ENCODE measurements at places on chromosomes 3 and 15. TPM values are rescaled to one million over a fixed set of nuclear protein-coding genes. Genes with fewer than 3 reads are reported as not detected.
A peak's percentile ranks its signal among the peaks of the same experiment; 100 is the strongest.

DNA sequence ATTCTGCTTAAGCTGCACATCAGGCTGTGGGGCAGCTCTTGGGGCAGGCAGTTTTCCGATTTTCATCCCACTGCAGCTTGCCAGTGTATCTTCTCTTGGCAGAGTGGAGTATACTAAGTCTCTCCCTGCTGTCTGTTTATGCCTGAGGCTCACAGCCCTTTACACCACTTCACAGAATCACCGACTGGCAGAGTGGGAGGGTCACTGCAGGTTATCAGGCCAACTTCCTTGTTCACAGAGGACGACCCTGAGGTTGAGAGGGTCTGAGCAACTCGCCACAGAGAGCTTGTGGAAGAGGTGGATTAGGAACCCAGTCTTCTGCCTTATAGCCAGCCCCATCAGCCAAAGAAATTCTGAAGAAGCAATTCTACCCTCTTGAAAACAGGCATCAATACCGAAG, 30.9 kb downstream of the KIF9 start:
- no peaks in the 10 kb centered on the region for H3K36me3 ChIP-seq
- DNase-seq, result no peak
- H3K27me3 ChIP-seq, result no peaks in the 10 kb centered on the region

GRCh38 chr15:85280203-85280602, 100.2 kb upstream of the AKAP13 start:
- H3K4me3 ChIP-seq, result no peak overlapping the region
- H3K27ac ChIP-seq, result no peak overlapping the region
- no peak for DNase-seq
- H3K4me1 ChIP-seq, result no peaks in the 10 kb centered on the region
- no peaks in the 10 kb centered on the region for H3K27me3 ChIP-seq
- H3K36me3 ChIP-seq, result no peaks in the 10 kb centered on the region

DNA sequence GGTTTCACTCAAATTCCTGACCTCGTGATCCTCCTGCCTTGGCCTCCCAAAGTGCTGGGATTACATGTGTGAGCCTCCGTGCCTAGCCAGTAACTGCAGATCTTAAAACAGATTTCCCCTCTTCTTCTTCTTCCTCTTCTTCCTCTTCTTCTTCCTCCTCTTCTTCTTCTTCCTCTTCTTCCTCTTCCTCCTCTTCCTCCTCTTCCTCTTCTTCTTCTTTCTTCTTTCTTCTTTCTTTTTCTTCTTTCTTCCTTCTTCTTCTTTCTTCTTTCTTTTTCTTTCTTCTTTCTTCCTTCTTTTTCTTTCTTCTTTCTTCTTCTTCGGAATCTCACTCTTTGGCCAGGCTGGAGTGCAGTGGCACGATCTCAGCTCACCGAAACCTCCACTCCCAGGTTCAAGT, 7.8 kb downstream of the USP3 start:
- H3K36me3 ChIP-seq, result no peaks in the 10 kb centered on the region
- H3K4me1 ChIP-seq, result peaks cover 6% of the 10 kb centered on the region
- peaks cover 8% of the 10 kb centered on the region for H3K27me3 ChIP-seq
- no peak overlapping the region for H3K27ac ChIP-seq

- DNase-seq, result no peak
- no peak overlapping the region for H3K27ac ChIP-seq
- no peaks in the 10 kb centered on the region for H3K36me3 ChIP-seq
- H3K4me3 ChIP-seq, result no peak overlapping the region
- H3K27me3 ChIP-seq, result no peaks in the 10 kb centered on the region
- no peaks in the 10 kb centered on the region for H3K4me1 ChIP-seq
These were observed 3.3 kb upstream of the TAMM41 start for GRCh38 chr3:11850003-11850402.

DNA sequence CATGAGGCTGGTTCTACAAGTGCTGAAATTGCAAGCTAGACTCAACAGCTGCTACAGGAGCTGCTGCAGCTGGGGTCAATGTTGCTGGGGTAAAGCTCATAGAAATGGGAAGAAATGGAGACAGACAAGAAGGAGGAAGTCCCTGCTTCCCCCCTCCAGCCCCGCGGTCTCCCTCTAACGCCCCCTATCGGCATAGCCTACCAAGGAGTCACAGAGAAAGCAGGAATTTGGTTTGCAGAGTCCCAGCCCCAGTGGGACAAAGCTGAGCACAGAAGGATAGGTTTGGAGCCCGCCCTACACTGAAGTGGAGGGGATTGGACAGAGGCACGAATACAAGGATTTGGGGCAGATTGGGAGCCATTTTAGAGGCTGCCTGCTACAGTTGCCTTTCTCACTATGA, 176.9 kb upstream of the ANKRD28 start:
- no peaks in the 10 kb centered on the region for H3K4me1 ChIP-seq
- DNase-seq, result peak; percentile 85
- no peaks in the 10 kb centered on the region for H3K36me3 ChIP-seq
- no peak overlapping the region for H3K4me3 ChIP-seq

POPDC2 gene
- total RNA-seq, result 0.19 TPM

NTRK3 gene
- total RNA-seq, result 4.6 TPM

CFAP161 gene
- not detected for total RNA-seq
